ENCODE measurements at places on chromosomes 2 and 18. TPM values are rescaled to one million over a fixed set of nuclear protein-coding genes. Genes with fewer than 3 reads are reported as not detected.

Gene TFPI
- polyA plus RNA-seq = 63.3 TPM

GRCh38 chr18:4125627-4126230 is 329.4 kb downstream of the DLGAP1 start:
- no peak for DNase-seq

GRCh38 chr18:10011751-10012150 is 97.9 kb downstream of the VAPA start:
- no peak for DNase-seq

DNA sequence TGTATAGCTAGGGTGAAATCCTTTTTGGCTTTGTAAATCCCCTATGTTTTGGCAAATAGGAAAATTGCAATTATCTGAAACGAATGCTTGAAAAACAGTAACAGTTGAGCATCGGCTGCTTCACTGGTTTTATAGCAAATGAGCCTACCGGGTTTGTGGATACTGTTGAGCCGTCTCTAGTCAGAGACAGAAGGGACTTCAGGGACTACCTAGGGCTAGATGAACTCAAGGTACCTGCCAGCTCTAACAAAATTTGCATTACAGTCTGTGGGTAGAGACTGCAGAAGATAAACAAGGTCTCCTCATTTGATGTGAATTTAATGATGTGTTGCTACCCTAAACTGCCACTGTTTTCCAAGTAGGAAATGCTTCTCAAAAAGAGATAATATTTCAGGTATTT is 101.1 kb downstream of the EML6 start:
- DNase-seq = no peak

DNA sequence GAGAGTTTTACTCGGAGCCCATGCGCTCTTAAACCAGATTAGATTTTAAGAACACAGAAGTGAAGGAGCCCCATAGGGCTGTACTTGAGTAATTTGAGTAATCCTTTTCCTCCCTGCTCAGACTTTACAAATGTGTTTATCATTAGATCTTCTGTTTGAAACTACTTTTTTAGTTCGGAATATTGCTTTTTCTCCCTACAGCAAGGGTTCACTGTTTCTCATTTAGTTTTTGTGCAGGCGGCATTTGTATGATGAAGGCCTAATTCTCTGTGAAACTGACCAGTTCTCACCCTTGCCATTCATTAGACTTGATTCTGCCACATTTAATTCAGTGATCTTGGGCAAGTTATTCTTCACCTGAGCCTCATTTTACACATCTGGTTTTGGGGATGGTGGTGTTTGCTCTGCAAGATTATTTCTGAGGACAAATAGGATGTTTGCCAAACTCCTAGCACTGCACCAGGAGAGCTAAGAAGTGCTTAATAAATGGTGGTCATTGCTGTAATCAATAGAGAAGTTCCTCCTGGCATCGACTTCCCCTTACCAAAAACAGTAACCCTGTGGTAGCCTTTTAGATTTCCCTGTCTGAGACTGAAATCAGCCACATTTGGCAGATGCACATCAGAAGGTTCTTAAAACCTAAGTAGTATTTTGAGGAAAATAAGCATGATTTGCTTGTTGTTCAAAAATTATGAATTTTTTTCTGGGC is 2.2 kb downstream of the B3GNT2 start:
- DNase-seq = no peak

DNA sequence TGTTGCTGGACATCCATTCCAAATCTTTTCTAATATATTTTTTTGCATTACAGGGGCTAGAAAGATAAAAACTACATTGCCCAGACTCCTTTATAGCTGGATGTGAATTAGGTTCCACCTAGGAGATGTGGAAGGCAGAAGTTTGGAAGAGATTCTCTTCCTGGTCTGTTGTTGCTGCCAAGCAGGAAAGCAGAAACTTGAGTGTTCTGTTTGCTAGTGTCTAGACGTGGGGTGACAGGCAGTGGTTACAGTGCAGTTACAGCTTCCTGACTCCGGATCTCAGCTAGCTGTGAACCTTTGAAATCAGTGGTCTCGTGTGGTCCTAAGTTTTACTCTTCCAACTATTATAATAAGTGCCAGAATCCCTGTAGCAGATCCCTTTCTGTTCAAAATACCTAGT is 46.2 kb downstream of the COL4A4 start:
- DNase-seq = no peak

DNA sequence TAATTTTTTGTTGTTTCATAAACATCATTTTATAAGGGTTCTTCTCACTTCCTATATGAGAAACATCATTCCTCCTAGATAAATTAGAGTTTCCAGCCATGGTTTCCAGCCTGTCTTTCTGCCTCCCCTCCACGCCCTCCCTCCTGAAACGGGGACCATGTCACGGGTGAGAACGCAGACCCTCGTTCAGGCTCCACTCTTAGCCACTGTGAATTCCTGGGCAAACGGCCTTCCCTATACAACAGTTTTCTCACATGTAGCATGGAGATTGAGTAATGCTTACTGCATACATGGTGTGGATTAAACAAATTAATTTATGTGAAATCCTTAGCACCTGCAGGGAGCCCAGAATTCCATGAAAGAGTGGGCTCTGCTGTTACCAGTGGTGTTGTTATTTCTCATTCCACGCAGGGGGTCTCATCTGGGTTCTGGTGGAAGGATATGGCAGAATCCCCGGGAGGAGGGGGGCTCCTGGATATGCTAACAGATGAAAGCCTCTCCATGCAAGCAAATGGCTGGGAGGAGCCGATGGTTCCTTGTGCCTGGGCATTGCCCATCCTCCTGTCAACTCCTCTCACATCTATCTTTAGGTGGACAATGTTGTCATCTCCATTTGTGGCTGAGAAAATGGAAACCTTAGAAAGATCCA is 54.0 kb upstream of the TWIST2 start:
- DNase-seq = no peak

- peak; percentile 36 for DNase-seq
Observed at GRCh38 chr2:206275312-206276055, 1.0 kb downstream of the ZDBF2 start.

All from urinary bladder (tissue), 4 donors.